ENCODE measurements at places on chromosomes 6 and 20.

DNA sequence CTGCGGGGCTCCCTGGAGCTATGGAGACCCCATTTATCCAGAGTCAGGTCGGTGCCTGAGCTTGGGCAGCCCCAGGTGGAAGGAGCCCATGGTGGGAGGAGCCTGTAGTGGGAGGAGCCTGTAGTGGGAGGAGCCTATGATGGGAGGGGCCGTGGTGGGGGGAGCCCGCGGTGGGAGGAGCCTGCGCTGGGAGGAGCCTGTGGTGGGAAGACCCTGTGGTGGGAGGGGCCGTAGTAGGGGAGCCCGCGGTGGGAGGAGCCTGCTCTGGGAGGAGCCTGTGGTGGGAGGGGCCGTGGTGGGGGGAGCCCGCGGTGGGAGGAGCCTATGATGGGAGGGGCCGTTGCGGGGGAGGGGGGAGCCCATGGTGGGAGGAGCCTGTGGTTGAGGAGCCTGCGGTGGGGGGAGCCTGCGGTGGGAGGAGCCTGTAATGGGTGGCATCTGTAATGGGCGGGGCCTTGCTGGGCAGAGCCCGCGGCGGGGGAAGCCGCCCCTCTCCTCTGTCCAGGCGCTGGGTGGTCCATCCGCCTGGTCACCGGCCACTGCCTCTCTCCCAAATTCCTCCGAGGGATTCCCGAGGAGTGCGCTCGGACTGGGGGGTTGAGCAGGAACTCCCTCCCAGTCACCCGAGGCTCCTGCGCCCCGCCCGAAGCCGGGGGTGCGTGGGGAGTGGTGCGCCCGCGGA lies 567 bp upstream of the FNDC11 start:
- peak; percentile 56 for DNase-seq

DNA sequence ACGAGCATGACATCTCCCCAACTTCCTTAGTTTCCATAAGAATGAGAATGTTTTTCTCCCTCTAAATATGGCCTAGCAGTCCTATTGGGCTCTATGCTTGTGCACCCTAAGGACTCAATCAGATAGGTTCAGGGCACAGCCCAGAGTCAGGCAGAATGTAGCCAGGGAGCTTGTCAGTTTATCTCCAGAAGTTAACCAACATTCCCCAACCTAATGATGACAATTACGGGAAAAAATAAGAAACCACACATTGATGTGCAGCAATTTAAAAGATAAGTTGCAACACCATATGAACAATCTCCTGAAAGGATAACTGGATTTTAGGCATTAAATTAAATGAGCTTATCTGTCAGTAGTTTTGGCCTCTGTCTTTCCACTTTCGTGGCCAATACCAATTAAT lies 71.1 kb downstream of the HDDC2 start:
- DNase-seq, result no peak

DNA sequence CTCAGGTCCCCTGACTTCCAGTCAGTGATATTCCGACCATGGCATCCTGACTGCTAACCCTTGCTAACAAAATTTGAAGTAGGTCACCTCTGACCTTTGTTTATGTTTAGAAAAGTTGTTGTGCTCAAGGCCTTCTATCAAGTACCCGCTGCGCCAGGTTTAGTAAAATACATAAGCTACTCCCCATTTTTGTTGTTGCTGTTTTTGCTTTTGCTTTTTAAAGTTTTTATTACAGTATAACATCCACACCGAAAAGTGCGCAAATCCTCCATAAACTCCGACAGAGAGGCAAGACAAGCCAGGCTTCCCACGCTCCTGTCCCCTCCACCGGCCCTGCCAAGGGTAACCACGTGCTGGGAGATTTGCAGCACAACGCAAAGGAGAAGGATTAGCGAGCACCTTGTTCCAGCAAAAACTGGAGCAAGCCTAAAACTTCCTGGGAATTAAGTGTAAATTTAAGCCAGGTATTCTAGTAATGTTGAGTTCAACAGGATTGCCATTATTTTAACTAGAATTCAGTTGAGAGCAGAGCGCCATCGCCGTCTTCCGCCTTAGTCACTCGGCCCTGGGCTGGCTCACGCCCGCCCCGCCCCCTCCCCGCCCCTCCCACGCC lies 17.8 kb upstream of the HMGN4 start:
- DNase-seq, result no peak

GRCh38 chr6:67458265-67458664 lies 1176.8 kb upstream of the ADGRB3 start:
- DNase-seq, result no peak

DNA sequence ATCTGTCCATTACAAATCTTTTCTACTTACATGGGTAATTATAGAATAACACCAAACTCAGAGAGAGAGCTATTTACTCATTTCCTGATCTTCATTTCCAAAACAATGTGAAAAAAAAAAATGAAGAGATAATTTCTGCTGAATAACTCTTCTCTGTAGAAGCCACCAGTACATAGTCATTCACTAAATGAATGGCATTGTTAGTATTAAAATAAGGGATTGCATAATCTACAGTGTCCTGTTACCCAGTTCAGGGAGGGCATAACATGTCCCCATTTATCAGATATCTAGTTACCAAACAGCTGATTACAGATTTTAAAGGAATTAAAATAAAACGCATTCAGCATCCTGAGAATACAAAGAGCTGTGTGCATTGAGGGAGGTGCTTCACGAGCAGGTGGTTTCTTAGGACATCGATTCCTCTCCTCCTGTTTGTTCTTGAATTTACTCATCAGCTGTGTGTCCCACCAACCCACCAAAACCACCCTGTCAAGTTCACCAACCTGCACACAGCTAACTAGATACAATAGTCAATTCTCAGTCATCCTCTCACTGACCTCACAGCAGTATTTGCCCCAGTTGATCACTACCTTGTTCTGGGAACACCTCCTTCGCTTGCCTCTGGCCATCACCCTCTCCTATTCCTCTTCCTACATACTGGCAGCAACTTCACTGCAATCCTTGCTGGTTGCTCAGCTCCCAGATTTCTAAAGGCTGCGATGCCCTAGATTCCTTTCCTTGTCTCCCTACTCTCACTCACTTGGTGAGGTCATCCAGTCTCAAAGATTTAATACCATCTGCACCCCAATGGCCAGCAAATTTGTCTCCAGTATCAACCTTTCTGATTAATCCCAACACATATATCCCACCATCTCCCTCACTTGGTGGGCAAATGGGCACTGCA lies 18.7 kb downstream of the CNKSR3 start:
- no peak for DNase-seq

DNA sequence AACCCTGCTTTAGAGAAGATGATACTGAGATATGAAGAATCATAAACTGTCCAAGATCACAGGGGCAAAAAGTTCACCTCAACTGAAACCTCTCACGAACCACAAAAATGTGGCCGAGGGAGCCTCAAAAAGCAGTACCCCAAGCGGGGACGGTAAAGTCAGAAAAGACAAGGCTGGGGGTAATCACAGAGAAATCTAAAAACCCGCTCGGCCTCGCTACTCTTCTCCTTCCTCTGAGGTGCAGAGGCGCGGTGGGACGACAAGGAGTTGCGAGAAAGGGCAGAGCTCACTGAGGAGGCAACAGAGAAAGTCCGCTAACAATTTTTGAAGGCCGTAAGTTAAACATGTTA lies 356 bp upstream of the IRAK1BP1 start:
- no peak for DNase-seq

DNA sequence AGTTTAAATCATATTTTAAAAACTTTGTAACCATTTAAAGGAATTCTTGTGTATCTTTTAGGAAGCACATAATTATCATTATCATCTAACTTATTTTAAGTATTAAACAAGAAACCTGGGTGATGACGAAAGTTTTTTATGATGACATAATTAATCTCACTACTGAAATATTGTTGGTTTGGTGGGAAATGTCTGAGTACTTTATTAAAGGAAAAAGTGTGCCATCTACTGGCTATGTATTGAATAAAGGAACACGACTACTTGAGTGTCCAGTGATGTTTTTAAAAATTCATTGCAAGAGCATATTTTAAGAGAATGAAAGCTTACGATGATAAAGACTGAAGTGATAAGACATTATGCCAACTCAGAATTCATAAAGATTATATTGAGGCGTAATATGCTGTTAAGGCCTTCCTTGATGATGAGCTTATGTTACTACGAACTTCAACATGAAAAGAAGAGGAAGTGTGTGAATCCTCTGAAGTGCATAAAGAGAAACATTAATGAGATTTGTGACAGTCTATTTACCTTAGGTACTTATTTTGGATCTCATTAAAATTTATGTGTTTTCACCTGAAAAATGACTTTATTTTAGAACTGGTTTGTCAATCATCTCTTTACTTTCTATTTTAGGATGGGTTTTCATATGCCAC lies 12.0 kb upstream of the TRMT11 start:
- DNase-seq, result no peak

- no peak for DNase-seq
Observed at GRCh38 chr20:20624914-20625313, 87.5 kb downstream of the RALGAPA2 start.

DNA sequence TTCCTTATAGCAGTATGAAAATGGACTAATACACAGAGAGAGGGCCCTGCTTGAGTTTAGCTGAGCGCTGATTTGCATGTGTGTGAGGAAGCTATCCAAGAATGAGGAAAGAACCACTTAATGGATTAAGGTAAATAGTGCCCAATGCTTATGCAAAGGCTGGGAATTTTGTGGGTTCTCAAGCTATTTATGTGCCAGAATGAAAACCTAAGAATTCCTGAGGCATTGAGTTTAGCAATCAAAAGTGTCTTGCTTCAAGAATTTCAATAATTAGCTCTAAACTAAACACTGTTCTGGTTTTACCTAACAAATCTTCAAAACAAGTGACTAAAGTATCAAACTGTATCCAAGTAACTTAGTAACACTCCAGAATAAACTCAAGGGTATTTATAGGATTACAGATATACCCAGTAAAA lies 7.0 kb upstream of the OR14J1 start:
- DNase-seq, result no peak

- no peak for DNase-seq
Observed at GRCh38 chr6:158775832-158776231, 43.3 kb downstream of the EZR start.

DNA sequence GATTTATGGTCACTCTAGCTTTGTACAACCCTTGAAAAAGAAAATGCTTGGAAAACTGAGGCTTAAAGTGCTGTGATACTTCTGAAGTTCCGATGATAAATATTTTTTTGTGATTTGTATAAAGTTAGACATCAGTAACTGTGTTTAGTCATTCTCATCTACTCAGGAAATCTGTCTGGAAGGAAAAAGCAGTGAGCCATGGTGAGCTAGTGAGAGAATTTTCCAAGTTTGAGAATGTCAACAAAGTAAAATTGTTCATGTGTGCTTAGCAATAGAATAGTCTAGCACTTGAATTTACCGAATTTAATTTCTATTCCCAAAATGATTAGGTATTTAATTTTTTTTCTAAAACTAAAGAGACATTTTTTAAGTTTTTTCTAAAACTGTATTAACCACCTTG lies 41.3 kb upstream of the PLCB4 start:
- DNase-seq, result no peak

DNA sequence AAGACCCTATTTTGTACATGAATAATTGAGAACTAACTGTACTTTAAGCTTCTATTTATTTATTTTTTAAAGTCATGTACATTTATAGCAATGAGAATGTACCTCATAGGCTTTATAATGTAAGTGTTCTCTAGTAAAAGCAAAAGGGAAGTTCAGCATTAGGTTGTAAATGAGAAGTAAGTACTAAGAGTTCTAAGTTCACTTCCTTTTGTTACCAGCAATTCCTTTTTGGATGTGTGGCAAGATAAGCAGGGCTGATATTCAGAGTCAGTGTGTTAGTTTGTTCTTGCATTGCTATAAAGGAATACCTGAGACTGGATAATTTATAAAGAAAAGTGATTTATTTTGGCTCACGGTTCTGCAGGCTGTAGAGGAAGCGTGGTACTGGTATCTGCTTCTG lies 54.0 kb upstream of the CCN2 start:
- no peak for DNase-seq

GRCh38 chr20:14698125-14698524 lies 360.7 kb upstream of the FLRT3 start:
- no peak for DNase-seq

- no peak for DNase-seq
Observed at GRCh38 chr20:64242797-64243475, 12.6 kb upstream of the PCMTD2 start.

GRCh38 chr20:40313730-40314129 lies 375.3 kb downstream of the MAFB start:
- no peak for DNase-seq

Data from stimulated activated CD8-positive, alpha-beta memory T cell treated with anti-CD3 and anti-CD28 coated beads, Interleukin-7, amount 100 ng/mL, for 48 hours (primary cell).